ENCODE measurements at places on chromosomes 6 and 20.
A peak's percentile ranks its signal among the peaks of the same experiment; 100 is the strongest.

- DNase-seq: no peak
These were observed 431.3 kb upstream of the RNF217 start for GRCh38 chr6:124530926-124531325.

GRCh38 chr6:112300896-112301295 is 46.2 kb upstream of the RFPL4B start:
- DNase-seq: no peak

DNA sequence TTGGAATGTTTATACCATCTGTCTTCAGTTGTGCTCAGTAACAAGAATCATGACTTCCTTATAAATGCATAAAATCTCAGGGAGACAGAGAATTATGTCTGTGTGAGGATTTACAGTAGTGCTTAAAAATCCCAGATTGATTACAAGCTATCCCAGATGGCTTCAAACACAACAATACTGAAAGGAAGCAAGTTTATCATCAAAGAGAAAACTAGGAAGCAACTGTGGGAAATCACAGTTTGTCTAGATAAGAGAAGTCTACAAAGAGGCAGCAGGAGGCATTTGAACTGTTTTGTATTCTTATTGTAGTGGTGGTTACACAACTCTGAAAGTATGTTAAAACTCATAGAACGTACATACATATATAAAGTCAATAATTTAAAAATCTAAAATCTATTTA is 104.4 kb upstream of the SALL4 start:
- DNase-seq: no peak

GRCh38 chr20:16020971-16021370 is 552.3 kb downstream of the KIF16B start:
- DNase-seq: peak; percentile 30

- DNase-seq: no peak
These were observed 135.1 kb downstream of the QRSL1 start for GRCh38 chr6:106764353-106764980.

- no peak for DNase-seq
These were observed 364.3 kb upstream of the ID4 start for GRCh38 chr6:19472850-19473249.

GRCh38 chr6:163539101-163539762 is 124.7 kb downstream of the QKI start:
- DNase-seq: no peak

- DNase-seq: peak; percentile 41
These were observed 269.3 kb downstream of the ARHGAP18 start for GRCh38 chr6:129440691-129441090.
